ENCODE measurements at places on chromosomes 16 and 17.
A peak's percentile ranks its signal among the peaks of the same experiment; 100 is the strongest.

GRCh38 chr17:38914741-38915638 lies 10.4 kb upstream of the LASP1NB start:
- DNase-seq, result no peak

DNA sequence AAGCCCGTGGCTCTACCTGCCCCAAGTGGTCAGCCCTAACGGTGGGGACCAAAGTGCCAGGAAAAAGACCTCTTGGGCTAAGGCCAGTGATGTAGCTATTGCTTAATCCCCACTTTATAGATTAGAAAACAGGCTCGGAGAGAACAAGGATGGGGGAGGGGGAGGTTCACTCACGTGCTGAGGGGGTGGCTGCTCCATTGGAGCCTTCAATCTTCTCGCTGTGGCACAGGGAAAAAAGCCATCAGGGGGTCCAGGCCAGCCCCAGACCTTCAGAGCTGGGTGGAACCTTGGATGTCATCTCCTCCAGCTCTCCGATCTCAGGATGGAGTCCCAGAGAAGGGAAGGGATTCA lies 45.9 kb downstream of the SRCIN1 start:
- no peak for DNase-seq

GRCh38 chr17:70028978-70029767 lies 45.9 kb upstream of the KCNJ16 start:
- DNase-seq, result no peak

- no peak for DNase-seq
These were observed 39.9 kb downstream of the IQCK start for GRCh38 chr16:19757762-19758595.

GRCh38 chr16:3158510-3159314 lies 23.9 kb downstream of the ZNF213 start:
- DNase-seq, result peak; percentile 88

- no peak for DNase-seq
These were observed 52.1 kb upstream of the CACNG5 start for GRCh38 chr17:66782851-66783250.

DNA sequence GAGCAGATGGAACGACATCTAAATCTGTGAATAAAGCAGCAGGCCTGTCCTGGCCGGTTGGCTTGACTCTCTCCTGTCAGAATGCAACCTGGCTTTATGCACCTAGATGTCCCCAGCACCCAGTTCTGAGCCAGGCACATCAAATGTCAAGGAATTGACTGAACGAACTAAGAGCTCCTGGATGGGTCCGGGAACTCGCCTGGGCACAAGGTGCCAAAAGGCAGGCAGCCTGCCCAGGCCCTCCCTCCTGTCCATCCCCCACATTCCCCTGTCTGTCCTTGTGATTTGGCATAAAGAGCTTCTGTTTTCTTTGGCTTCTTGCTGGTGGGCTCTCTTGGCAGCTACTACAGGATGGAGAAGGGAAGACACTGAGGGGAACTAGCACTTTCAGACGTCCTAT lies 4.1 kb upstream of the RSAD1 start:
- no peak for DNase-seq

- no peak for DNase-seq
These were observed 129.2 kb downstream of the SEC14L1 start for GRCh38 chr17:77269696-77270681.

DNA sequence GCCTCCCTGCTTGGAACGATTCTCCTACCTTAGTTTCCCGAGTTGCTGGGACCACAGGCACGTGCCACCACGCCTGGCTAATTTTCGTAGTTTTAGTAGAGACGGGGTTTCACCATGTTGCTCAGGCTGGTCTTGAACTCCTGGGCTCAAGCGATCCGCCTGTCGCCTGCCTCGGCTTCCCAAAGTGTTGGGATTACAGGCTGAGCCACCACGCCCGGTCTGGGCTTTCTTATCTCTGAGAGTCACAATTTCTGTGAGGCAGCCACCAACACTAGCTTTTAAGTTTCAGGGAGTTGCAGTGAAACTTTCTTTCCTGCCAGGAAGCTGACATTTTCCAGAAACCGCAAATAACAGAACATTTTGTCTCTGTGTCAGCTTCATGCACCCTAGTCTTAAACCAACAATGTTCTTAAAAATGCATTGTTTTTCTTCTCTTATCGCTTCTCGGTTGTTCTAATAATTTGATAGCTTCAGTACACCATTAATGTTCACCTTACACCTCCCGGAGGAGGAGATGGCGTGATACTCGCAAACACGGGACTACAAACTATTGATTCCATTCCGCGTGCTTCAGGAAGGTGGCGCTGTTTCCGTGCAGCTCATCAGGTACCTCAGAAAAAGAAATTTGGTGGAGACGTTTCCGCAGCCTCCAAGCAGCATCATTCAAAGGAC lies 7.4 kb upstream of the DHRS7B start:
- DNase-seq, result peak; percentile 81

DNA sequence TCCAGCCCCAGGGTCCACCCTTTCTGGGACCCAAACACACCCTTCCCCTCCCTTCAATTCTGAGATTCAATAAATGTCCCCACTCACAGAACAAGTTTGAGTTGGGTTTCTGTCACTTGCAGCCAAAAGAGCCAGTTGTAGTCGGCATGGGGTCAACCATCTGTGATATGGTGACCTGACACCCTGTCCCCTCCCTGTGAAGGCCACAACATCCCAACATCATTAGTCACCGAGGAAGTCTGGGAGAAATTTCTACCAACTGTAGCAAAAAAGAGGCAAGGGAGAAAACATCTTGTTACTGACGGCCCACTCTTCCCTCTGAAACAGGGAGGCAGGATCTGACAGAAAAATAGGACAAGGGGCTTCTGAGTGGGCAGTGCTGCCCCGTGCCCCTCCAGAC lies 638 bp upstream of the LYZL6 start:
- DNase-seq, result no peak

GRCh38 chr16:80367037-80367658 lies 173.6 kb upstream of the DYNLRB2 start:
- no peak for DNase-seq

DNA sequence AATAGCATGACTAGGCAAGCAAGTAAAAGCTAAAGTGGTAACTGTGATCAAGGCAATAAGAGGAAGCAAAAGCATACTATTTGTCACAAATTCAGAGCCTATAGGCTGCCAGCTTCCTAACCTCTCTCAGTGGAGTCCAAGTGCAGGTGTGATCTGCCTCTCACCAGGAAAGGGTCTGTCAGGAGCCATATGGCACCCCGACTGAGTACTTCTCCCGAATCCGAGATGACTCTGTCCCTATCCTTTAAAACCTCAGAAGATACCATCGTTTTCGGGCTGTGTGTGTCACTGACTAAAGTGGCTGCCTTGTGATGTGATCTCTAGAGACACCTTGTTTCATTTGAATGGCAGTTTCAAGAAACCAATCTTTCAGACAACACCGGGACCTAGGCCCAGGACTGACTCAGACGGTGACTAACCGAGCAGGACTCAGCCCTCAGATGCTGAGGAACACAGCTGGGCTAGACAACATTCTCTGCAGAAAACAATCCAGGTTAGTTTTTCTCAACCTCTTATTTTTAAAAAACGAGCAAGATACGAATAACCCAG lies 63.6 kb downstream of the SMG6 start:
- no peak for DNase-seq

- peak; percentile 62 for DNase-seq
These were observed 1.0 kb downstream of the SRCIN1 start for GRCh38 chr17:38604479-38605403.

DNA sequence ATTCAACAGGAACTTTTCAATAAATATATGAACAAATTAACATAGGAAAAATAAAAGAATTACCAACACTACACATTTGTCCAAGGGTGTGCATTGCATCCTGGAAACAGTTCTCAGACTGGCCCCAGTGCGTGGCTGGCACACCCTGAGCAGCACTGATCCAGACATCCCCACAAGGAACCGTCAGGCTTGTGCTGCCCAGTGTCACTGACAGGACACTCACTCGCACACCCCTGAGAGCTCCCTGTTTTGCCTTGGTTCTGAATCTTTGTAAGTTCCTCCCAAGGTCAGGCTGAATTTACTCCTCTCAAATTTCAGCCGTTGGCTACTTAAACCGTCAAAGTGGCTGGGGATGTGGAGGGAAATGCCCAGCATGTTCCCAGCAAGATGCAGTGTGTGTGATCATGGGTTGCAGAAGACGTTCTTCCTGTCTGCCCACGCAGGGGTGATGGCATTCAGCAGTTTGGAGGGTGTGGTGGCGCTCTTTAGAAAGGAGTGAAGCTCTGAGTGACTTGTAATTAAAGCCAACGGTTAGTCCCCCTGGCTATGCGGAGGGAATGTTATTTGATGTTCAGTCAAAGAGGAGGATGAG lies 1.7 kb downstream of the MT2A start:
- DNase-seq, result peak; percentile 92

GRCh38 chr16:52077607-52078006 lies 469.3 kb downstream of the TOX3 start:
- no peak for DNase-seq

- DNase-seq, result no peak
These were observed 930.7 kb downstream of the CDH8 start for GRCh38 chr16:61105544-61105943.

DNA sequence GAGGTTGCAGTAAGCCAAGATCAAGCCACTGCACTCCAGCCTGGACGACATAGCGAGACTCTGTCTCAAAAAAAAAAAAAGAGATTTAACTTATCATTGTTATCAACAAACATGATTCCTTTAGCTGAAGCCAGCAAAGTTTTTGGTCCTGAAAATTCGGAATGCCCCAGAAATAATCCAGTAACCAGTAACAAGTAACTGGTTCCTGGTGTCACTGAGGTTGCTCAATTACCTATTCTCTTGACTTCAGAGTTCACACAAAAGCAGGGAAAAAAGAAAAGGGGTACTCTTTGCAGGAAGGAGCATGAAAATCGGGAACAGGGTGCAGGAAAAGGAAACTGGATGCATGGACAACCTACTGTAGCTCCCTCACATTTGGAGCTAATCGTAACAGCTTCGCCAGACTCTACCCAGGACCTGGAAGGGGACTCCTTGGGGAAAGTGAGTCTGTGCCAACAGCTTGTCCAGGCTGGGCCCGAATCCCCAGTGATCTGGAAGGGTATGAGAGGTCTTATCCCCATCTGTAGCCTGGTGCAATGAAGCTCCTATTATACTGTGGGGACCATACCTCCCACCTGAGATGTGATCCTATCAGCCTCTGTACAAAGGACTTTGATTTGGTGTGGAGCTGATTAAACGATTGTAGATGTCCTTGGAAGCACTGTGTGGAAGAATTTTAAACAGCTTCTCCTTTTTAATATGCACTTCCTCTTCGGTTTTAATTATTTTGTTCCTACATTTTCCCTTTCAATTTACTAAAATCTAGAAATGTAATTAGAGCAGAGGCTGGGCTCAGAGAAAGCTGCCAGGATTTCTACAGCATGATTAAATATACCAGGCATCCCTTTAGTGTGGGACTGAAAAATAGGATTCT lies 3.4 kb upstream of the SPOP start:
- DNase-seq, result no peak

DNA sequence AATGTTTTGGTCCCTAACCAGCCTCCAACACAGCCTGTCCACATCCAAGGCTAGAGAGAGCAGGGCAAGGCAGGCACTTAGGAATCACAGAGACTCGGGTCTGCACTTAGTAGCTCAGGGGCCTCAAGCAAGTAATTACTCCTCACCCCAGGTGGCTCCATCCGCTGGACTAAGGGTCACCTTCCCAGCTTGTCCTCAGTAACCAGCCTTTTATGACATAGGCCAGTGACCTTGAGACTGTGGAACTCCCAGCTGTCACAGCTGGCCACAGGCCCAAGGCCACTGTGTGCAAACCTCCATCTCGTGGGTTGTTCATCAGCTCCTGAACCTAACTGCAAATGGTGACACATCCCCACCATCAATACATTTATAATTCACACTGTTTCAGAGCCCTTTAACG lies 68.6 kb downstream of the CDYL2 start:
- no peak for DNase-seq

DNA sequence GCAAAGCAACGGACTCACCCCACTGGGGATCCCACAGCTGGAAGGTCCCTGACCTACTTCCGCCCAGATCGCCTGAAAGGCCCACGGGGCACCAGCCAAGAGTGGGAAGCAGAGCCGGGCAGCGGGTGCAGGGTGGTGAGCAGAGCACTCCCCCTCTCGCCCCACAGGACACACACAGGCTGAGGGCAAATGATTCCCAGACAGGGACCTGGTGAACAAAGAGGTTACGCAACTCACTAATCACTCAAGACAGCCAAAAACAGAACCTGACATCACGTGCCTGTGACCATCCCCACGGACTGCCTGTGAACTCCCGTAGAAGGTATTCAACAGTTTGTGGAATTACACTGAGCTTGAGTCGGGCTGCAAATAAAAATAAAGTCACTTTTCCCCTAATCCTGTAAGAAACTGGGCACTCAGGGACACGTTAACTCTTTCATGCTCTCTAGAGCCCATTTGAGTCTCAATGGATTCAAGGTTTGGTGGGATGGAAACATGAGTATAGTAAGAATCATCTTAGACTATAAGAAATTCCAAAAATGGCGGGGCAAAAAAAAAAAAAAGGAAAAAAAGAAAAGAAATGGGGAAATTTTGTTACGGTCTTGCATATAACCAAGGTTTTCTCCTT lies 396.1 kb downstream of the SOX9 start:
- peak; percentile 32 for DNase-seq

DNA sequence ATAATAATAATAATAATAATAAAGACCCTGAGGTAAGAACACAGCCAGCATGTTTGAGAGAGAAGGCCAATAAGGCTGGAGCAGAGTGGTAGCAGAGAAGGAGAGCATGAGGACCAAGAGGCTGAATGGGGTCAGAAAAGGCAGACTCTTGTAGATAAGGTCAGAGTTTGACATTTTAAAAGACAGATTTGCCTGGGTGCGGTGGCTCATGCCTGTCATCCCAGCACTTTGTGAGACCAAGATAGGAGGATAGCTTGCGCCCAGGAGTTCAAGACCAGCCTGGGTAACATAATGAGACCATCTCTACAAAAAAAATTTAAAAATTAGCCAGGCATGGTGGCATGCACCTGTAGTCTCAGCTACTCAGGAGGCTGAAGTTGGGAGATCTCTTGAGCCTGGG lies 11.0 kb upstream of the WFIKKN2 start:
- no peak for DNase-seq

DNA sequence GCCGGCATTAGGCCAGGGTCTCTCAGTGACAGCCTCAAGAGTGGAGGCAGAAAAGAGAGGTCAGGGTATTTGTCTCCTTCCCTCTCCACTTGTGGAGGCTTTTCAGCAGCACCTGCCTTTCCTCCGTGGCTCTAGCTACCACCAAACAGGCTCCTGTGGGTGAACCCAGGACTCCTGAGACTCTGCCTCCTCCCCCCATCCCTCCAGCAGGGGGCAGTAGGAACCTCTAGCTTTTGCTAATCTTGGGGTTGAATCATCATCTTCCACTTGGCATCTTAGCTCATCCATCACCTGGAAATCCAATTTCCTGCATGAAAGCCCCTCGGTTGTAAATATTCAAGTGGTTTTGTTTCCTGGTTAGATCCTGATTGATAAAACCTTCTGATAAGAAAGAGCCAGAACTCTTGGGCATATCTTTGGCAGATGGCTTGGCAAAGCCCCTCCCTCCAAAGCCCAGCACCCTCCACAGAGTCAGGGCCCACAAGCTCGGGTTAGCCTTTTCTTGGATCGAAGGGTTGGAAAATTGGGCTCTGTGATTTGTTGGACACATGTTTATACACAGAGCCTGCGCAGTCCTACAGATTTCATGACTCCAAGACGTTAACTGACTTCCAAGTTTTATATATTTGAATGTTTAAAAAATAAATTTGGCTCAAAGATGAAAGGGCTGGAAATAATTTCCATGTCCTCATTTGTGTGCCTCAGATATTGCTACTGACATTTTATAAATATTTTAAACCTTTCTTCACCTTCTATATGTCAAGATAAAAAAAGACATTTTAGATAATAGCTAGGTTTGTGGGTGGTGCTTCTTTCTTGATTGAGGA lies 322.1 kb downstream of the MAP2K4 start:
- DNase-seq, result peak; percentile 45

- no peak for DNase-seq
These were observed 12.1 kb downstream of the CDR2L start for GRCh38 chr17:74999523-74999922.
